ENCODE measurements at places on chromosomes 12 and 14.
A peak's percentile ranks its signal among the peaks of the same experiment; 100 is the strongest.

DNA sequence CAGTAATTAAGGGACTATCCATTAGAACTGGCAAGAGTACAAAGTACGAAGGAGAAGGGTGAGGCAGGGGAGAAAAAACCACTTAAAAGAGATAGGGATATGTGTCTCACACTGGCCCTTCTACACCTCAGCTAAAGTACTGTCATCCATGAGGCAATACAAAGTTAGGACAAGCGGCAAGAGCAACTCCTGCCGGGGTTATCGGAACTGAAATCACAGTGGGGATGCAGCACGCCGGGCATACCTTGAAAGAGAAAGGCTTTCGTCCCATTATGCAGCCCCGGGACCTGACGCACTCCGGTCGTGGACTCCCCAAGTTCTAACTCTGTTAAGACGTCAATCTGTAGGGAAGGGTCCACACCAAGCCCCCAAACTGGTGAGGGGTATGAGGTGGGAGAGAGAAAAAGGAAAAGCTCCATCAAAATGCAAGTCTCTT lies 1.1 kb downstream of the NELL2 start:
- DNase-seq, result peak; percentile 69

- no peak for DNase-seq
Observed at GRCh38 chr12:123532808-123533649, 490 bp downstream of the RILPL1 start.

DNA sequence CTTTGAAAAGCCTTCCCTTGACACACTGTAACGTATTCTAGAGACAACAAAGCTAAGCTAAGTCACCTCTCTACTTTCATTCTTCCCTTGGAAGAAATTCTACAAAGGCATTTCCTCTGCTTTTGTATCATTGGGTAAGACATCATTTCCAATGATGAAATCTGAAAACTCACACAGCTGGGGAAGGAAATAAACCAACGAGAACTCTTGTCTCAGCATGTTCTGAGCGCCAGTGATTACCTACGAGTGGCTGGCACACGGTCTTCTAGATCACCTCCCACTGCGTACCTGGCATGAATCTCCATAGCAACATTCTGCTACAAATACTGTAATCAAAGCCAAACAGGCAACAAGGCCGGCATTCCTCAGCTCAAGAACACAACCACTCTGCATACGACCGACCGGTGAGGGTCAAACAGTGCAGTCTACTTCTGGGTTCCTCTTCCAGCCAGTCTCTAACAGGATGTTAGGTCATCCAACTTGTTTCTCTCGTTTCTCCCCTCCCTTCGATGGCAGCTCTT lies 7.6 kb downstream of the VPS37B start:
- DNase-seq, result peak; percentile 79

- DNase-seq, result peak; percentile 93
Observed at GRCh38 chr14:104800015-104800770, 708 bp upstream of the ZBTB42 start.
